ENCODE measurements at places on chromosomes 5 and 9.

DNA sequence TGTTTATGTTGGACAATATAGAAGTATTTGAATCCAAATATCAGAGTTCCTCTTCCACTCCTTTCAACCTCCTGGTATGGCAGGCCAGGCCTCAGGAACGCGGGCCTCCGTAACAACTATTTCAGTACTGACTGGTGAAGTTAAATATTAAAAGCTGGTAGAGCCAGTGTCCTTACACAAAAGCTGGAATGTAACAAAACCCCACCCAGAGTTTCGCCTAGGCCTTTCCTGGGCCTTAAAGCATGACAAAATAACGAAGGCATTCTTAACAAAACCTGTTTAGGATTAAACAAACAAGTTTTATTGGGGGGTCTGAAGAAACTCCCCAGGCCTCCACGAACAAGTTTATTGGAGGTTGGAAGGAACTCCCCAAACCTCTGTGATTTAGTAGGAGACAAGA, 61.6 kb upstream of the GNE start:
- DNase-seq = no peak
- no peak overlapping the region for H3K27ac ChIP-seq
- no peak overlapping the region for H3K4me3 ChIP-seq

- H3K27ac ChIP-seq = no peak overlapping the region
- peaks cover 7% of the 10 kb centered on the region for H3K36me3 ChIP-seq
- H3K4me3 ChIP-seq = no peak overlapping the region
- H3K27me3 ChIP-seq = no peaks in the 10 kb centered on the region
Measured at GRCh38 chr5:31556461-31556860, 24.4 kb downstream of the C5orf22 start.

DNA sequence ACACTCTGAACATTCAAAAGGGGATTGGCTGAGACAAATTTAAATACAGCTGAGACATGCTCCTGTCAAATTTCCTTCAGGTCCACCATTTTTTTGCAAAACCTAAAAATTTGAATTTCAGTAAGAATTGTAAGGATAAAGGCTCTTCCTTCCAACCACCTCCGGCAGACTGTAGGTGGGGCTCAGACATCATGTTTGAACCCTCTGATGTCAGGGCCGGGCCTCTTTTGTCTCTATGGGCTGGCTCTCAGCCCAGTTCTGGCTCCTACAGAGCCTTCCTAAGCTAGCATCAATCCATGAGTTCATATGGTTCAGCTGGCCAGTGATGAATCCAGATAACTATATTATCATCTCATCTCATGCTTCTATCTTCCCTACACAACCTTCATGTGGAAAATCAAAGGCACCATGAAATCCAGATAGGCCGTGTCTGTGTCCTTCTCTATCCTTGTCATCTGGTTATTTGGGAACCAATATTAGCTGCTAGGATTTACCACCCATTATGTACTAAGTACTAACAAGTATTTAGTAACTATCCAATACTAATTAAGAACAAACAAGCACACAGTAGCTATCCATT, 44.2 kb downstream of the NIPSNAP3B start:
- H3K4me3 ChIP-seq = no peak overlapping the region
- peak; percentile 46 for DNase-seq
- H3K27ac ChIP-seq = no peak overlapping the region
- no peaks in the 10 kb centered on the region for H3K27me3 ChIP-seq
- H3K36me3 ChIP-seq = peaks cover 2% of the 10 kb centered on the region
- no peaks in the 10 kb centered on the region for H3K4me1 ChIP-seq

DNA sequence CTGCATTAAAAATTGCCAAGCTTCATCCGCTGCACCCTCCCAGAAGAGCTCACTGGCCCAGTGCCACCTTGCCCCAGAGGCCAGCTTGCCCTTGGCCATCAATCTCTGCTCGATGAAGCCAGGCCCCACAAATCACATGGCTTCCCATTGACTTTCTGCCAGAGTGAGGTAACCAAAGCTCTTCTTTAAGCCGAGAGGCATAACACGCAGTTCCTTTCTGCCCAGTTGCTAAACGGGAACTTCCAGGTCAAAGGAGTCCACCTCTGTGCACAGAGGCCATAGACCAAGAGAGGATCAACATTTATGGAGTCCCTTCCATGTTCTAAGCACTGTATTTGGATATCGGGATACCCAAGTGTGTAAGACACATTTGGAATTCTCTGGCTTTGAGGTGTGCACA, 208.8 kb downstream of the KIF4B start:
- no peaks in the 10 kb centered on the region for H3K36me3 ChIP-seq
- no peaks in the 10 kb centered on the region for H3K27me3 ChIP-seq
- no peaks in the 10 kb centered on the region for H3K4me1 ChIP-seq
- DNase-seq = no peak
- H3K27ac ChIP-seq = no peak overlapping the region

GRCh38 chr9:113425072-113425471, 14.5 kb downstream of the C9orf43 start:
- no peaks in the 10 kb centered on the region for H3K36me3 ChIP-seq
- no peak overlapping the region for H3K27ac ChIP-seq
- no peaks in the 10 kb centered on the region for H3K4me1 ChIP-seq
- peaks cover 2% of the 10 kb centered on the region for H3K27me3 ChIP-seq

All from endothelial cell of umbilical vein (primary cell).